ENCODE measurements at places on chromosomes 16 and 17. TPM values are rescaled to one million over a fixed set of nuclear protein-coding genes. Genes with fewer than 3 reads are reported as not detected.

Gene C16orf78
- not detected for total RNA-seq

Gene DDX52
- 25.2 TPM for total RNA-seq

Gene SPNS3
- not detected for total RNA-seq

Gene EPX
- not detected for total RNA-seq

Gene VTN
- total RNA-seq: not detected

Gene GFER
- total RNA-seq: 17.7 TPM
